ENCODE measurements at places on chromosomes 2 and 18.
A peak's percentile ranks its signal among the peaks of the same experiment; 100 is the strongest.

- H3K4me1 ChIP-seq, result no peaks in the 10 kb centered on the region
- H3K36me3 ChIP-seq, result no peaks in the 10 kb centered on the region
- H3K27me3 ChIP-seq, result no peaks in the 10 kb centered on the region
- no peak overlapping the region for H3K4me3 ChIP-seq
- DNase-seq, result no peak
Measured at GRCh38 chr2:52695731-52696130, 1071.9 kb upstream of the CHAC2 start.

DNA sequence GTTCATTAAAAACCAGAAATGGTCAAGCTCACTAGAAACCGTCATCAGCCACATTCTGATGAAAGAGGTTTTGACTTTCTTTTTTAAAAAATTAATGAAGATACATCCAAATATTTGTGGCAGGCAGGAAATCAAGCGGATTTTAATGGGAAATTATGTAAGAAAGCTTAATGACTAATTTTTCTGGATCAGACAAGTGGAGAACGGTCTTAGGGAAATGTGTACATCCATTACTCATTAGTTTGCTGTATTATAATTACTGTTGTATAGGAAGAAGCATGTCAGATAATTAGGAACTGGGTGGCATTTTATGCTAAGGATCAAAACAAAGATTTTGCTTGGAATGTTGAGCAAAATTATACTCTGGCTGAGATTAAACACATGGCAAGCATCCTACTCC is 39.4 kb downstream of the AGAP1 start:
- peaks cover 11% of the 10 kb centered on the region for H3K4me1 ChIP-seq
- no peak overlapping the region for H3K4me3 ChIP-seq
- no peak for DNase-seq
- no peaks in the 10 kb centered on the region for H3K36me3 ChIP-seq
- H3K27ac ChIP-seq, result no peak overlapping the region

- H3K36me3 ChIP-seq, result no peaks in the 10 kb centered on the region
- H3K4me1 ChIP-seq, result no peaks in the 10 kb centered on the region
- H3K4me3 ChIP-seq, result no peak overlapping the region
- no peak for DNase-seq
Measured at GRCh38 chr2:156294945-156295580, 37.5 kb downstream of the NR4A2 start.

GRCh38 chr2:131039908-131040660 is 53.2 kb downstream of the FAM168B start:
- H3K4me1 ChIP-seq, result peaks cover 15% of the 10 kb centered on the region
- peaks cover 36% of the 10 kb centered on the region for H3K36me3 ChIP-seq
- peaks cover 34% of the 10 kb centered on the region for H3K27me3 ChIP-seq
- no peak for DNase-seq

- no peak overlapping the region for H3K4me3 ChIP-seq
- peaks cover 6% of the 10 kb centered on the region for H3K4me1 ChIP-seq
- H3K36me3 ChIP-seq, result peaks cover 67% of the 10 kb centered on the region
- DNase-seq, result no peak
- no peak overlapping the region for H3K27ac ChIP-seq
Measured at GRCh38 chr2:3192920-3193319, 184.7 kb downstream of the EIPR1 start.

- H3K27ac ChIP-seq, result no peak overlapping the region
- DNase-seq, result no peak
- H3K27me3 ChIP-seq, result no peaks in the 10 kb centered on the region
- H3K4me1 ChIP-seq, result no peaks in the 10 kb centered on the region
- no peaks in the 10 kb centered on the region for H3K36me3 ChIP-seq
- H3K4me3 ChIP-seq, result no peak overlapping the region
Measured at GRCh38 chr2:178860551-178860950, 53.3 kb upstream of the TTN start.

DNA sequence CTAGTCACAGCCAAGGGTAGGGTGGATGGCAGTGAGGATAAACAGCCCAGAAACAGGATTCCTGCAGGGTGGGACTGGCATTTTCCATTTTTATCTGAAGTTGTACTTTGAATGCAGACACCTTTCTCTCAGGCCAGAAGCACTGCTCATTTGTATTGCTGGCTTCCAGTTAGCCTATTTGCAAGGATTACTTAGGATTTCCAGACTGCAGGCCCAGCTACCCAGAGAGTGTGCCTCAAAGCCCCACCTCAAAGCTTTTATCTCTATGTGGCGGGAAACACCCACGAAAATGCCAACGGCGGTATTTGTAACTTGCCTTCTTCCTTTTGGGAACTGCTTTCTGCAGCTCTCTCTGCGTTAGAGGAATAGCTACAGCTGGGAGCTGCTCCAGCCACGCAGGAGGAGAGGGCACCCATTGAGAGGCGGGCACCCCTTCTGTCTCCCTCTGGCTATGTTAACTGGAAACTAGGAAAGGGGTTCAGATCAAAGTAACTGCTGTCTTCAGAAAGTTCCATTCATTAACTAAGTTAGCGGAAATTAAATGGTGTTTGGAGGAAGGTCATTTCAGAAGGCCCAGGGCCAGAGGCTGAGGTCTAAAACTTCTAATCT is 144.9 kb downstream of the TGIF1 start:
- H3K36me3 ChIP-seq, result peaks cover 29% of the 10 kb centered on the region
- peaks cover 29% of the 10 kb centered on the region for H3K4me1 ChIP-seq
- DNase-seq, result peak; percentile 70
- H3K27me3 ChIP-seq, result no peaks in the 10 kb centered on the region
- H3K4me3 ChIP-seq, result peak overlapping the region; percentile 84
- peak overlapping the region; percentile 82 for H3K27ac ChIP-seq

- no peak overlapping the region for H3K27ac ChIP-seq
- no peak for DNase-seq
- no peak overlapping the region for H3K4me3 ChIP-seq
- H3K36me3 ChIP-seq, result no peaks in the 10 kb centered on the region
Measured at GRCh38 chr2:136408795-136409194, 290.8 kb upstream of the CXCR4 start.

DNA sequence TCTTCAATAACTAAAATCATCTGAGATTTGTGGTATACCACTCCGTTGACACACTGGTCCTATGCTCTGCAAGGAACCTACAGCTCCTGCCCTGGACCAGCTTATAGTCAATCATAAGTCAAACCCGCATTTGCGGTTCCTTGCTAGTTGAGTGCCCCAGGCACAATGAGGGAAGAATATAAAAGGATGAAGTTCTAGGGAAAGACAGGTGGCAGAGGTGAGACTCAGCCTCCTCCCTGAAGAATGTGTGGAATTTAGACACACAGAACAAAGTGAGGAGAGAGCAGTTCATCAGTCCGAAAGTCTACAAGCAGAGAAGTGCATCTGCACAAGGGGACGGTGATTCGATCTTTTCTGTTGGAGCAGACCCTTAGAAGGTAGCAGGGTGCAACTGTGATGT is 615.0 kb upstream of the FANCL start:
- no peaks in the 10 kb centered on the region for H3K27me3 ChIP-seq
- H3K4me1 ChIP-seq, result no peaks in the 10 kb centered on the region
- H3K27ac ChIP-seq, result no peak overlapping the region
- H3K4me3 ChIP-seq, result no peak overlapping the region

DNA sequence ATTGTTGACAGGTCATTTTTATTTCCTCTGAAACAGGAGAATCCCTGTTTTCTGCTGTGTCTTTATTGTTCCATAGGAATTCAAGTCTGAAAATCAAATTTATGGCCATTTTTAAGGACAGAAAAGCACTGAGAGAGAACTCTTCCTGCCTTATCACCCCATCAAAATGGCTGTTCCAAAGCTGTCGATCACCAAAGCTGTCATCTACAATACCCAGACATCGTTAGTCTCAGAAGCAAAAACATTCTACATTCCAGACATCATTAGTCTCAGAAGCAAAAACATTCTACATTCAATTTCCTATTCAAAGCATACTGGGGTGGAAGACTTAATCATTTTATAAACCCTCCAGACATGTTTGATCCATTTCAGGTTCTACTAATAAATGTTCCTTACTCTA is 44.4 kb downstream of the SCRN3 start:
- peaks cover 7% of the 10 kb centered on the region for H3K4me1 ChIP-seq
- no peaks in the 10 kb centered on the region for H3K27me3 ChIP-seq
- no peak overlapping the region for H3K4me3 ChIP-seq
- DNase-seq, result no peak

GRCh38 chr2:65876114-65876513 is 443.7 kb upstream of the SPRED2 start:
- DNase-seq, result no peak
- H3K36me3 ChIP-seq, result no peaks in the 10 kb centered on the region
- H3K4me3 ChIP-seq, result no peak overlapping the region
- H3K27me3 ChIP-seq, result no peaks in the 10 kb centered on the region
- no peak overlapping the region for H3K27ac ChIP-seq

DNA sequence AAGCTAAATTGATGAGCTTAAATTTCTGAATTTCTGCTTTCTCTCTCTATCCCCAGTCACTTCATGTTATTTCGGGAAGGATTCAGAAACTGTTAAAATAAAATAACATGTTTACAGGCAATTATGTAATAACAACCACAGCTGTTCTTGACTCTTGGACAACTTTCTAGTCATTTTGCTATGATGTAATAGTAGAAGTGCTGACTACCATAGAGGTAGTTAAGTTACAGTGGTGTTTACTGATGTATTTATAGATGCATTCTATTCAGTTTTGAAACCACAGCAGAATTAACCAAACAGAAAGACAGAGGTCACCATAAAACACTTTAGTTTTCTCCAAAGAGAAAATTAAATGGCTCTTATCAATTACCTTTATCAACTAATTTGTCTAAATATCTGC is 1292.0 kb upstream of the CHAC2 start:
- no peak overlapping the region for H3K4me3 ChIP-seq
- no peak overlapping the region for H3K27ac ChIP-seq
- peak; percentile 17 for DNase-seq

DNA sequence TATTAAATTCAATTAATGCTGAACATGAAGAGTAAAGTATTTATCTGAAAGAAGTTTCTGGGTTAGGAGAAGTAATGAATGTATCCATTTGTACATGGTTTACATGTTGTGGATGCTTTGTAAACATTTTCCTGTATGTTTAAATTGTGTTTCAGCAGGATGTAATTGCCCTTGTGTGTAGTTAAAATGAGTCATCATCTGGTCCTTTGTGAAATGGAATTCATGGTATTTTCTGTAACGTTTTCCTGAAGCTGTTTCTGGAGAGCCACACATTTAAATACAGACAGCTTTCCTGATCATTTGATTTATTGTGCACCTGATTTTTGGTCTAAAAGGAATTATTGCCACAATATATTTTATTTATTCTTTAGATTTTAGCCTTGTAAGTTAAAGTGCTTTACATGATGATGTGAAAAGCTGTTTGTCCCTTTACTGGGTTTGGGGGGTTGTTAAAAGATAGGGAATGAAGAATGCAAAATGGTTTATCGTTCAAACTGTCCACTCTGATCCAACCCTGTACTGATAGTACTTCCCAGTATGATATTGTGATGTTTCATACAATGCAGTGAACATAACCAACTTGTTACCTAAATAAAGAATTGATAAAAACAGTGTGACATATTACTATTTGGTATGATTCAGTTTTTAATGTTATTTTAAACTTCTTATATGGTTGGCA is 41.7 kb upstream of the SLC3A1 start:
- H3K27ac ChIP-seq, result peak overlapping the region; percentile 92
- no peaks in the 10 kb centered on the region for H3K27me3 ChIP-seq
- H3K36me3 ChIP-seq, result no peaks in the 10 kb centered on the region

- H3K27me3 ChIP-seq, result no peaks in the 10 kb centered on the region
- DNase-seq, result peak; percentile 96
- no peaks in the 10 kb centered on the region for H3K36me3 ChIP-seq
- H3K4me3 ChIP-seq, result no peak overlapping the region
- H3K4me1 ChIP-seq, result peaks cover 34% of the 10 kb centered on the region
Measured at GRCh38 chr2:1736997-1737480, 7.3 kb downstream of the PXDN start.

GRCh38 chr2:48406116-48406515 is 123.8 kb upstream of the STON1 start:
- H3K36me3 ChIP-seq, result no peaks in the 10 kb centered on the region
- peak; percentile 24 for DNase-seq
- no peaks in the 10 kb centered on the region for H3K27me3 ChIP-seq
- H3K4me3 ChIP-seq, result no peak overlapping the region

GRCh38 chr18:48354746-48355260 is 54.4 kb downstream of the ZBTB7C start:
- no peak overlapping the region for H3K27ac ChIP-seq
- DNase-seq, result no peak

- DNase-seq, result no peak
- no peaks in the 10 kb centered on the region for H3K36me3 ChIP-seq
- no peaks in the 10 kb centered on the region for H3K27me3 ChIP-seq
- H3K4me1 ChIP-seq, result no peaks in the 10 kb centered on the region
Measured at GRCh38 chr2:61662990-61663389, 124.8 kb upstream of the XPO1 start.

DNA sequence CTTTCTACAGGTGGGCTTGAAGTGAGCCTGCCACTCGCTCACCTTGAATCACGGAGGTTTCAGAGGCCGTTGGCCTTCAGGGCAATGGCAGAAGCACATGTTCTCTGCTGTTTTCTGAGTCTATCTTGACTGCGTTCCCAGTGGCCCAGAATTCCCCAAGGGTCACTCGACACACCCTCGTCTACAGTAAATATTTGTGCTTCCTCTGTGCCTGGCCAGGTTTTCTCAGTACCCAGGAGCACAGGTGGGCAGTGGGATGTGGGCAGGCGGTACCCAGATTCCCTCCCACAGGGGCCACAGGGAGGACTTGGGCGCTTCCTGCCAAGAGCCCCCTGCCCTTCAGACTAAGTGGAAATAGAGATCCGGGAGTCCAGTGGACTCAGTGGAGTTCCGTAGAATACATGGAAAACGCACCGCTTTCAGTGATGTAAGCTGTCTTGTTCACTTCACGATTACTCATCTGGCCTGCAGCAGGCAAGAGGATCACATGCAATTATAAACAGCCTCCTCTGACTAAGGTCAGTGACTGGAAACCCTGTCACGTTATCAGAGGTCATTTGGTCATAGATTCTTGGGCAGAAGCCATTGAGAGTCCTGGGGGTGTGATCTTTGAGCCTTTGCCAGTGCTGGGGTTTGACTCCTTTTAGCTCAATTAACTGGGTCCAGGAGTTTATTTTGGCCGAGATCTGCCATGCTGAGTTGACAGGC is 179.8 kb downstream of the NEDD4L start:
- peaks cover 15% of the 10 kb centered on the region for H3K4me1 ChIP-seq
- peak overlapping the region; percentile 81 for H3K27ac ChIP-seq
- peak overlapping the region; percentile 32 for H3K4me3 ChIP-seq
- no peaks in the 10 kb centered on the region for H3K36me3 ChIP-seq
- DNase-seq, result peak; percentile 96

GRCh38 chr2:158142568-158143332 is 41.1 kb downstream of the UPP2 start:
- no peaks in the 10 kb centered on the region for H3K27me3 ChIP-seq
- no peak overlapping the region for H3K27ac ChIP-seq
- H3K36me3 ChIP-seq, result no peaks in the 10 kb centered on the region
- no peak overlapping the region for H3K4me3 ChIP-seq

DNA sequence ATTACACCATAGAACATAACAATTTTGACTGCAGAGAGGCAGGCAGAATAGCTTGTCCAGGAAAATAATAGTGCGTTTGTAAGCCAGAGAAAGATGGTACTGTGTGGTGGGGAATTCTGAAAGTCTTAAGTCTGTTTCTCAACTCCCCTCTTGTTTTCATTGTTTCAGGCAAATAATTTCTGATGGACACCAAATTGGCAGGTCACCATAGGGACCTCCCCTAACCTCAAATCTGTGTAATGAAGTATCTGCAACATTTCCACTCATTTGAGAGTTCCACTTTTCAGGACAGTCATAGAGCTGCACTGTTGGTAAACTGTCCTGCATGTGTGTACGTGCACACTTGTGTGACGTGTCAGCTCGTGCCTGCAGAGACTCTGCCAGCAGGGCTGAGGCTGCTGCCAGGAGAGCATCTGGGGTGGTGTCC is 195.6 kb downstream of the AGAP1 start:
- no peaks in the 10 kb centered on the region for H3K27me3 ChIP-seq
- H3K4me3 ChIP-seq, result no peak overlapping the region
- no peak for DNase-seq
- H3K36me3 ChIP-seq, result no peaks in the 10 kb centered on the region
